ENCODE measurements at places on chromosomes 5 and 9.

GRCh38 chr9:120899490-120900068 is 22.6 kb upstream of the PHF19 start:
- DNase-seq: no peak

- no peak for DNase-seq
Measured at GRCh38 chr5:62762503-62762902, 183.9 kb downstream of the LRRC70 start.

DNA sequence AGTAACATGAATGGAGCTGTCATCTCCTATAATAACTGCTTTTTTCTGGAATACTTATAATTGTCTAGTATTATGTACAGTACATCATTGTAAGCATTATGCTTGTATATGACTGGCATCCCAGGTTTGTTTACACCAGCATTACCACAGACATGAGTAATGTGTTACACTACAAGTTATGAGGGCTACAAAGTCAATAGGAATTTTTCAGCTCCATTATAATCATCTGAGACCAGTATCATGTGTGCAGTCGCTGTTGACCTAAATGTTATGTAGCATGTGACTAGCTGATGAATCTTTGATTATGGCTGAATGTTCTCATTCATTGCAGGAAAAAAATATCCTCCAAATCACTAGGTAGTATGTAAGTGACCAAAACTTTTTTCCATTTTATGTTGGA is 2.2 kb downstream of the ZCCHC9 start:
- no peak for DNase-seq

DNA sequence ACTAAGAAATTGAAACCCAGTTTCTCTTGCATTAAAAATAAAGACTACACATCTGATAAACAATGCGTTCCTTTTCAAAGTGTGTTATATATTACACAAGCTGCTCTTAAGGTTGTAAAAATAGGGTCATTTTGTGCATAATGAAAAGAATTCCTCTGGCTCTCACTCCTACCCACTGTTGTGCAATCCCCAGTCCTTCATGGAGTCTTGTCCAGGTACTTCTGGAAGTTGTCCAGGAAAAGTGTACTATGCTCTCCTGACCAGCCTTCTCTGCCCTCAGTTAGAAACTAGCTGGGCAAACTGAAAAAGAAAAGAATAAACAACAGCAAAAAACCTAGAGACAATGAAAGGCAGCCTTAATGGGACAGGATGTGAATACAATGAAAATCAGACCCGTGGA is 345.5 kb upstream of the PAPPA start:
- DNase-seq: no peak

- no peak for DNase-seq
Measured at GRCh38 chr5:612498-613424, 621 bp downstream of the CEP72 start.

- DNase-seq: no peak
Measured at GRCh38 chr5:61416010-61416409, 84.0 kb downstream of the ZSWIM6 start.

- no peak for DNase-seq
Measured at GRCh38 chr5:73355108-73355507, 93.5 kb downstream of the FOXD1 start.

- no peak for DNase-seq
Measured at GRCh38 chr9:9352877-9353481, 1259.8 kb downstream of the PTPRD start.

GRCh38 chr5:129616517-129616916 is 131.4 kb upstream of the MINAR2 start:
- DNase-seq: no peak

DNA sequence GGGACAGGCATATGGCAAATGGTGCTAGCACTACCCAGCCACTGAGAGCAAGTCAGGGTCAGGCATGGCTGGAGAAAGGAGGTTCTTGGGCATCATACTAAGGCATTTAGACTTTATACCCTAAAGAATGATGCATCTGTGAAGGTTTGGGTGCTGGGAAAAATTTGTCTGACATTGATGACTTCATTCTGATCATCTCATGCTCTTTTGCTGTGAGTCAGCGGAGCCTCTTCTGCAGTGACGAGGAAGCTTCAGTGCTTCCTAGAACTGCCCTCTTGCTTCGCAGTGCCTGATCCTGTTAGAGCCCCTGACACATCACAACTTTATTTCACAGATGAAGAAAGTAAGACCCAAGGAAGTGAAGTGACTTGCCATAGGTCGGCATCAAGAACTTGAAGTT is 266.6 kb upstream of the GAS1 start:
- no peak for DNase-seq

- DNase-seq: no peak
Measured at GRCh38 chr5:27140831-27141230, 102.4 kb upstream of the CDH9 start.

DNA sequence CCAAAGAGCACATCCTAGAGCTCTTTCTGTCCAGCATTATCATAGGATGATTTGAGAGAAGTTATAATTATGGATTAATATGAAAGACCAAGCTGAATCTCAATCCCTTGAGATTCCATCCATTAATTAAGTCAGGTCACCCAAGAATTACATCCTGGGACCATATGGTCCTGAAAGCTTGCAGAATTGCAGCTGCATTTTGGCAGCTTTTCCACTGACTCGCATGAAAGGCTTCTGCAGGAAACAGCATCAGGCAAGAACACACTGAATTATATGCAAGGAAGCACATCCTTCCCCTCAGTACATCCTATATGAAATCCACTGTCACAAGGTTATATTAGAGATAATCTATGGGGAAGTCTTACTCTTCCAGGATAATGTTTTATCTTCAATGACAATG is 109.1 kb upstream of the CTNND2 start:
- no peak for DNase-seq

GRCh38 chr5:33417632-33418031 is 23.1 kb upstream of the TARS1 start:
- DNase-seq: no peak

DNA sequence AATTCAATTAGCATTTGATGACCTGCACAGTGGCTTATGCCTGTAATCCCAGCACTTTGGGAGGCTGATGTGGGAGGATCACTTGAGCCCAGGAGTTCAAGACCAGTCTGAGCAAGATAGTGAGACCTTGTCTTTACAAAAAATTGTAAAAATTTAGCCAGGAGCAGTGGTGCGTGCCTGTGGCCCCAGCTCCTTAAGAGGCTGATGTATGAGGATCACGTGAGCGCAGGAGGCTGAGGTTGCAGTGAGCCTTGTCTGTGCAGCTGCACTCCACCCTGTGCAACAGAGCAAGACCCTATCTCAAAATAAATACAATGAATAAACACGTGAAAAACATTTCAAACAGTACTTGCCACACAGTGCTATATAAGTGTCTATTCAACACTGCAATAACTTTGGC is 4.2 kb downstream of the ABCA1 start:
- no peak for DNase-seq

DNA sequence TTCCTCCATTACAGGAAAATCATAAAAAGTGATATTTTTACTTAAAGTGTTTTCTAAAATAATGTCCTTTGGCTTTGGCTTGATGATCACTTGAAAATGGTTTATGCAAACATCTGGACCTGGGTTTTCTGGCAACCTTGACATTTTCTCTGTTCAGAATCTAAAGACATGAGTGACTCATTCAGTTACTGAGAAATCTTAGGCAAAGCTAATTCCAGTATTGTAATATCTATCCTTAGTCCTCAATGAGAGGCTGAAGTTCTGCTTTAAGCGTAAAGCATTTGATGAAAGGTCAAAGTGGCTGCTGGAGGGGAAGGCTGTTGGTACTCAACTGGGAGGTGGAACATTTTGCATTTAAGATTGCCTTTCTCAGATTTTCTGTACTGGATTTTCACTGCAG is 2.3 kb downstream of the MAN2A1 start:
- no peak for DNase-seq

GRCh38 chr9:101063192-101063591 is 34.7 kb downstream of the PLPPR1 start:
- peak; percentile 20 for DNase-seq

DNA sequence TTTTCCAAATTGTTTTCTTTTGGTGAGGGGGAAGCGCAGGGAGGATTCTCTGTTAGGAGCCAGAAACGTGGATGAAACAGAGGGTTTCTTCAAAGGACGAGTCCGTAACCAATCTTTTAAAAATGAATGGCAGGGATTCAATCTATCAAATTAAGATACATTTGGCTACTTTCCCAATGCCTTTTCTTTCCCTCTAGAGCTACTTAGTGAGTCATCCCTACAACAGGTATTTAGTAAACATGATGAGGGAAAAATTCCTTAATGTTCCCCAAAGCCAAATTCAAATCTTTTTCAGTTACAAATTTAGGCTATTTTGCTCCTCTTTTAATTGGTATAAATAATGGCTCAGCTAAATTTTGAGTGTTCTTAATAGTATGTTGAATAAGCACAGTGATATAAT is 366.4 kb upstream of the RIOK2 start:
- no peak for DNase-seq

GRCh38 chr5:15993334-15993733 is 186.3 kb downstream of the MARCHF11 start:
- no peak for DNase-seq

GRCh38 chr9:629146-629545 is 212.4 kb upstream of the DMRT1 start:
- DNase-seq: no peak

GRCh38 chr9:112618385-112619009 is 99.4 kb downstream of the INIP start:
- no peak for DNase-seq

DNA sequence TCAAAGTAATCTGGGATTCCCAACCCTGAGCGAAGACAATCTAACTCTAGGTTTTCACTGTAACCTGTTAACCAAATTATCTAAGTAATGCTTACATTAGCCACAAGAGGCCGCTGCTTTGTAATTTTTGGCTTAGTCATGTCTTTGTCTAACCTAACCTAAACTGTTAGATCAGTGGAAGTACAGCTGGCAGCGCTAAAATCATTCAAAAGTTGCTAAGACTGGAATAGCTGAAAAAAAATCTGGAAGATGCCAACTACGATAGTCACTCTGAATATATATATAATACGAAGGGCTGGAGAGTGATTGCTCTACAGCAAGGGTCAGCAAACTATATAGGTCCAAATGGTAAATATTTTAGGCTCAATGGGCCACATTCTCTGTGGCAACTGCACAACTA is 60.2 kb downstream of the FBXO38 start:
- peak; percentile 54 for DNase-seq

GRCh38 chr5:112023766-112024165 is 266.8 kb upstream of the NREP start:
- no peak for DNase-seq

DNA sequence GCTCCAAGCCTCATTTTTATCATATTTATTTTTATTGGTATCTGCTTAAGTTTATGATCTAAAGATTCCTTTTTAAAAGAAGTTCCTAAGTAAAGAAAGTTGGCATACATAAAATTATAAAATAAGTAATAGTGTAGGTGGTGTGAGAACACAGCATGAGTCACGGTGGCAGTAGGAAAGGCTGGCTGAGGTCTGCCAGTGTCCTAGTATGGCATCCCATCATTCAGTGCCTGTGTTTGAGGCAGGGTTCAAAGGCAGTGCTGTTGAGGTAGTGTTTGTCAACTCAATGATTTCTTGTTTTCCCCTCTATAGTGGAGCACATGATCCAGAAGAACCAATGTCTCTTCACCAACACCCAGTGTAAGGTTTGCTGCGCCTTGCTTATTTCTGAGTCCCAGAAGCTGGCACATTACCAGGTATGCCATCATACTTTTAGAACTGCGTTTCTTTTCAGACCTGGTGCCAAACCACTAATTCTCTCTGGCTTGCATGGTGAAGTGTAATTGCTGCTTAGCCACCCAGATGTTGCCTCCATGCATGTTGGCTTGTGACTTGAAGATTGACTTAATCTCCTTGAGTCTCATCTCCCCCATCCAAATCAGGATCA is 18.4 kb downstream of the ZNF346 start:
- no peak for DNase-seq

- no peak for DNase-seq
Measured at GRCh38 chr5:160675988-160676387, 176.0 kb downstream of the ATP10B start.

DNA sequence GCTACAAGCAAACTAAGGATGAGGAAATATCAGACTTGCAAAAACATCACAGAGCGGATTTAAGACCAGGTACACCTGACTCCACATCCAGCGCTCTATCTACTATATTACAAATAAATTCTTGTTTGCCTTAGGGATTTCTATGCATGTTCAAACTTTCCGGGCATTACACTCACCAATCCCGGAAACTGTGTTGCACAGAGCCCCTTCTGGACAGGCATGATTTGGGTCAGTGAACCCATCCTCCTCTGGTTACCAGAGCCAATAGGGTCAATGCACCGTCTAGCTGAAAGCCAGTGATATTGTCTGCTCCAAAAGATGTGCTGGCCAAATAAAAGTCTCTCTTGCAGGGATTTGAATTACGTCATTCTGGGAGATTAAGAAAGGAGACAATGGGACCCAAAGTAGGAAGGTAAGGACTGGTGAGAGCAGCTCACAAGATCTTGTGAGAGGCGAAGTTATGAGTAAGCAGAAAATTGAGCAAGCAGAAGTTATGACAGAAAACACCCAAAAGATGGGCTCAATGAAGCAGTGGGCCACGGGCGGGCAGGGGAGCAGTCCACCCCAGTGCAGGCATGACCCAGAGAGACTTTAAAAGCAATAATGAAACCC is 155.8 kb upstream of the RAI14 start:
- DNase-seq: no peak

DNA sequence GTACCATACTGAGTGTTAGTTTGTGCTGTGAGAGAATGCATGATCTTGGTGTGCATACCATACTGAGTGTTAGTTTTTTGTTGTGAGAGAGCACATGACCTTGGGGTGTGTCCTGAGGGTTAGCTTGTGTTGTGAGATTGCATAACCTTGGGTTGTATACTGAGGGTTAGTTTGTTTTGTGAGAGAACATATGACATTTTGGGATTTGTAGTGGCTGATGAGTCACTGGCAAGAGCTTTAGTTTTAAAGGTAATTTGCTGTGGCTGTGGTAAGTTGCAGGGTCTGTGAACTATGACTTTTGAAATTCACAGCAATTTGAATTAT is 1068.3 kb upstream of the EDIL3 start:
- DNase-seq: no peak

GRCh38 chr9:136135326-136136126 is 16.9 kb upstream of the TMEM250 start:
- no peak for DNase-seq

DNA sequence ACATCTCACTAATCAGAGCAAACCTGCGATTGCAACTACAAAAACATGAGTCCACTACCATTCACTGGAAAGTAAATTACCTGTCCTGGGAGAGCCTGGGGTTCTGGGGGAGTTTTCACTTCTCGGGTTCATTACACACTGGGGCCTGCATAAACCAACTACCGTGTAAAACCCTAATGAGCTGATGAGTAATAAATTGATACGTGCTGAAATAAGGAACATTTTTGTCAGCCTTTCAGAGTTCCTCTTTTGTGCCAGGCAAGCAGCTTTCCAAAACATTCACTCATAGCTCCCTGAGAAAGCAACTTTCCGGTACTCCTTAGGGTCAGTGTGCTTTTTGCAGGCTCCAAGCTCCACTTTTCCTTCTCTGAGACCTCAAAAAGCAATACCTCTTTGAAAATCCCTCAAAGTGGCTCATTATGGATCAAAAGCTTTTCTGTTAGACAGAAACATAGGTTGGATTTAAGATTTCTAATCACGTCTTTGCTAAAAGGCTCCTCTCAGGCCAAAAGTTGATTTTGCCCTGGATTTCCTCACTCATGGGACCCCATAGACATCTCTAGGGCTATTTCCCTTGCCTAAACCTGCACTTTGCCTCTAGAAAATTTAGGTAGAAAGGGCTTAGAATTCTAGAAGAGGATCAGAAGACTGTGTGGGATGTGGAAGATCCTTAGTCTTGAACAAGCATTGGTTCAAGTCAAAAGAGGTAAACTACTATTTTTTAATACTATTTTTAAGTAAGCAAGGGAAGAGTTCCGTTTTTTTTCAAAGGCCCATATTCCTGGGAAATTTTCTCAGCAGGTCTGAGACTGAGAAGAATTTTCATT is 74.8 kb downstream of the ST8SIA4 start:
- no peak for DNase-seq

Measured in NCI-H2029 treated with DMSO at 0.1 percent for 48 hours (cell line).